ENCODE measurements at places on chromosomes 11 and 22.

- DNase-seq: no peak
Measured at GRCh38 chr11:73265853-73266645, 6.1 kb upstream of the P2RY6 start.

GRCh38 chr11:38461751-38462150 is 1863.7 kb upstream of the RAG2 start:
- DNase-seq: no peak

- no peak for DNase-seq
Measured at GRCh38 chr11:35845860-35846259, 98.0 kb upstream of the LDLRAD3 start.

DNA sequence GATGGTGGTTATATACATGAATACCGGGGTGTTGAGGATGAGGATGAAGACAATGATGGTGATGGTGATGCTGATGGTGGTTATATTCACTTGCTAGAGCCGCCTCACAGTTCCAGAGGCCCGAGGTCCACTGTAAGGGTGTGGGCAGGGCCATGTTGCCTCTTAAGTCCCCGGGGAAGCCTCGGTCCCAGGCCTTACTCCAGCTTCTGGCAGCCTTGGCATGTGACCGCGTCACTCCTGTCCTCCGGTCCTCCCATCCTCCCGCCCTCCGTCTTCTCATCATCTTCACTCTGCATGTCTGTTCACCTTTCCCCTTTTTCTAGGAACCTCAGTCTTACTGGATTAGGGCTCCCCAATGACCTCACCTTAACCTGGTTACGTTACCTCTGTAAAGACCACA is 54.6 kb downstream of the IGLL1 start:
- no peak for DNase-seq

DNA sequence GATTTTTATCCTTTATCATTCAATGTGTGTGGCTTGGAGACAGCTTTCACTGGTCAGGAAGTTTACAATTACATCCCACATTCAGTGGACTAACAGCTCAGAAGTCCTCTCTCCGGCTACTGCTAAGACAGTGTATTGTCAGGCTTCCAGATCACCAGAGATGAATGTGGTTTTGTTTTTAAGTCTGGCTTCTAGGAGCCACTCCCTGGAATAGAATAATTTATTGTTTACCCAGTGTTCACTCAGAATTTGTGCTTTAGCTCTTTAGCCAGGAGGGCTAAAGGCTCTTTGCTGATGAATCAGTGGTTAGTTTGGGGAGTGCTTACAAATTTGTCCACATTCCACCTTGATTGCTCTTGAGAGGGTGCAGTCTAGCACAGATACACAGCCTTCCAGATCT is 26.5 kb downstream of the TRIM77 start:
- no peak for DNase-seq

- DNase-seq: no peak
Measured at GRCh38 chr22:18035751-18036150, 11.4 kb upstream of the MICAL3 start.

GRCh38 chr11:75773595-75774353 is 5.2 kb downstream of the DGAT2 start:
- no peak for DNase-seq

DNA sequence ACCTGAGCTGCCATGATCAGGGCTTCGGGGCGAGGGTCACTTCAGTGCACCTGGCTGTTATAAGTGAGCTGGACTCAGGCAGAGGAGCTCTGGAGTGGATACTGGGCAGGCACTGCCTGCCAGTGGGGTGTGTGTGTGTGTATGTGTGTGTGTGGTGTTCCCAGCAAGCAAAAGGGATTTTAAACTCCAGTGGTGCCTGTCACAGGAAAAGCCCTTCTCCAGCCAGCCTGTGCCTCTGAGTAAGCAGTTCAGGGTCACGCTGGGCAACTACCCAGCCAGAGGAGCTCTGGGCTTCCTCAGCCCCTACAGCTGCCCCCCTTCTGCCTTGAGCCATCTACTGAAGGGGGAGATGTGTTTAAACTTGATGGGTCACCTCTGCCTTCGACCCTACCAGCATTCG is 109.0 kb downstream of the OSBP2 start:
- DNase-seq: no peak

DNA sequence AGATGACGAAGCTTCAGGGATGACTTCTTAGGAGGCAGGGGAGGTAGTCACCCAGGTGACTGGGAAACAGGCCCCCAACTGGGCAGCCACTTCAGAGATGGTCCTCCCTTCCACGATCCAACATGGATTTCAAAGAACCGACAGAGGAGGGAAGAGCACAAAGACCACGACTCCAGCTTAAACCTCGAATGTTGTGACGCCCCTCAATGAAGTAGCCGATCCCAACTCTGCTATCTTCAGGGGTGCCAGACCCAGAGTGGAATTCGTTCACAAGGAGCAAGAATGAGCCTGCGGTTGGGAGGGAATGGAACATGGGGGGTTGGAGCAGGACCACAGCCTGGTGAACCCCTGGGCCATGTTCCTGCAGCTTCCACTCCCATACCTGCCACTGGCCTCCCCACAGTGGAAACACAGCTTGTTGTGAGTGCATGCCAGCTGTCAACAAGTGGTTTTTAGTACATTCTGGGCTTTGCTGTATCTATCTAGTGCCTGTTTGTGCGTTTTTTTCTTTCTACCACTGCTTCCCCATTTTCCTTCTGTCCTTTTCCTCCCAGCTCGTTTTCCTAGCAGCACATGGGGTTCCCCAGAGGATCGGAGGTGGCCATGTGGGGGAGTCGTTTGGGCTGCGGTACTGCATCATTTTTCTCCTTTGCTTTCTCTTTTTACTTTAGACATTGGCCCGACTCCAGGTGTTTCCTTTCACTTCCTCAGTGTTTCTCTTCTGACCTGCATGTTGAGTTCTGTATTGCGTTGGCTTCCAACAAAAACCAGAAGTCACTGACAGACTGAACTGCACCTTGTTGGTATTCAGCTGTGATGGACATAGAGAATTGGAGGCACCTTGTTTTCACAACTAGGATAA is 65.8 kb downstream of the MORC2 start:
- DNase-seq: no peak

DNA sequence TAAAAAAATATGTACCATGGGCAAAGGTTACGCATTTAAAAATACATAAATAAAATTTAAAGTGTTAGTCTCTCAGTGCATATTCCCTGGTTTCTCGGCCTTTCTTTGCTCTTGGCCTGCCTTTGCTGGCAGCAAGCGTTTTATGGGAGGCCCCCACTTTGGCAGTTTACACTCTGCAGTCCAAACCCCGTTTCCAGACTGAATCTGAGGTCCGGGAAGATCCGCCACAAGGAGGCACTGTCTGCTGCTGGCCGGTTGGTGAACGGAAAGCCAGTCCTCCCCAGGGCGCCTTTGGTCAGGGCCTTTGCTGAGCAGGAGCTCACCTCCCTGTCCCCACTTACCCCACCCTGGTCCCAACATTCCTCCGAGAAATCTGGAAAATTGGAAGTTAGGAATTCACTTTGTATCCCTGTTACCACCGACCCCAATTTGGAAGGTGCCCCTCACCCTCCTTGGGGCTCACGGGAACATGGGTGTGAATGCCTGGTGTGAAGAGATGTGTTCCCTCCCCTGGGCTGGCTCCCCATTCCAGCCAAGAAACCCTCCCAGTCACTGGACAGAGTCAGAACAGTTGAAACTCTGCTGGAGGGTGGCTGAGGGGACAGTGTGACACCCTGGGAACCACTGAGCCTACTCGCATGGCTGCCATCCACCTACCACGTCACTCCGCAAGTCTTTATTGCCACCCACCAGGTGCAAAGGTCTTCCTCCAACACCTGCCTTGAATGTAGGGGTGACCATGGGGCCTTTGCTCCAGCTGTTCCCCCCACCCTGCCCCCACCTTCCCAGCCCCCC is 9.4 kb upstream of the SF1 start:
- DNase-seq: no peak

- no peak for DNase-seq
Measured at GRCh38 chr22:22878211-22878570, 9.4 kb upstream of the IGLL5 start.

DNA sequence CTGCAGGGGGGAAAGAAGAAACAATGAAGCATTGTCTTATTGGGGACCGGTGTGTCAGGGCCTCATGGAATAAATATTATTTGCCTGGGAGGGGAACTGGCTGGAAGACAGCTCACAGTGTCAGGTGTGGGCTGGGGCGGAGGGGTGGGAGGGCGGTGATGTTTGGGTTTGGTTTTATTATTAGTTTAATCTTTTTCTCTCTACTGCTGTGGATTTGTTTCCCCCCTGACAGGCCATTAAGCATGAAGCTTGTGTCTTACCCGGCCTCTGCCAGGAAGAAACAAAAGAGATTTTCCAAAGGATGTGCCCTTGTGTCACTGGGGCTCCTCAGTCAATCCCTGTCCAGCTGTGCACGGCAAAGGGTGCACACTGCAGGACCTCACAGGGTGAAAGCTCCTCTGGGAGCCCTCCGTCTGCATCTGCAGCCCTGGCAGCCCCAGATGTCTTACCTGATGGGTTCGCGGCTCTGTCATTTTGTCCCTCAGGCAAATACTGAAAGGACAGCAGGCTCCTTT is 203.1 kb upstream of the TMEM45B start:
- DNase-seq: no peak

- no peak for DNase-seq
Measured at GRCh38 chr11:10858439-10859325, 829 bp upstream of the ZBED5 start.

- peak; percentile 41 for DNase-seq
Measured at GRCh38 chr11:46889689-46890475, 28.5 kb downstream of the LRP4 start.

GRCh38 chr22:29128891-29129807 is 56.3 kb downstream of the KREMEN1 start:
- DNase-seq: no peak

DNA sequence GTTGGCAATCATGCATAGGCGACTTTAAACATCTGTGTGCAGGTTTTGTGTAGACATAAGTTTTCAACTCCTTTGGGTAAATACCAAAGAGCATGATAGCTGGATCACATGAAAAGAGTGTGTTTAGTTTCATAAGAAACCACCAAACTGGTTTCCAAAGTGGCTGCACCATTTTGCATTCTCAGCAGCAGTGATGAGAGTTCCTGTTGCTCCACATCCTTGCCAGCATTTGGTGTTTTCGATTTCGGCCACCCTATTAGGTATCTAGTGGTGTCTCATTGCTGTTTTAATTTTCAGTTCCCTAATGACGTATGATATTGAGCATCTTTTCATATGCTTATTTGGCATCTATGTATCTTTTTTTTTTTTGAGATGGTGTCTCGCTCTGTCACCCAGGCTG is 62.8 kb upstream of the CCND1 start:
- no peak for DNase-seq

DNA sequence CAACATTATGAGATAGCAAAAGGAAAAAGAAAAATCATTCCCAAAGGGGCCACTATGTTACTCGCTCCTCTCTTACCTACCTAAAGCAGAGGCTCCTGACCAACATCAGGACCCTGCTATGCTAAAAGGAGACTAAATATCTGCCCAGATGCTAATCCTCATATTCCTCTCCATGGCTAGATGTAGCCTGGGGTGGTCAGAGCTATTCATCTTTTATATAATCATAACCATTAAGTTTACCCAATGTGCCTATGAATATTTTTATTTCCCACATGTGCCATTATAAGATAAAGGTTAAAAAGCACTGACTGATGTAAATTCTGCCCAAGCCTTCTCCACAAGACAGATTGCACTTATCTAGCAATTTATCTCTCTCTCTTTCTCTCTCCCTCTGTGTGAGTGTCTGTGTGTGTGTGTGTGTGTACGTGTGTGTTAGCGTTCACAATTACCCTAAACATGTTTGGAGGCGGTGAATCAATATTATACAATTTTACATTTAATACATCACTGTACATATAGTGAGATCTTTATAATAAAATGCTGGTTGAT is 41.2 kb upstream of the ANO5 start:
- DNase-seq: no peak

GRCh38 chr11:66339686-66340483 is 3.7 kb upstream of the RIN1 start:
- DNase-seq: no peak

DNA sequence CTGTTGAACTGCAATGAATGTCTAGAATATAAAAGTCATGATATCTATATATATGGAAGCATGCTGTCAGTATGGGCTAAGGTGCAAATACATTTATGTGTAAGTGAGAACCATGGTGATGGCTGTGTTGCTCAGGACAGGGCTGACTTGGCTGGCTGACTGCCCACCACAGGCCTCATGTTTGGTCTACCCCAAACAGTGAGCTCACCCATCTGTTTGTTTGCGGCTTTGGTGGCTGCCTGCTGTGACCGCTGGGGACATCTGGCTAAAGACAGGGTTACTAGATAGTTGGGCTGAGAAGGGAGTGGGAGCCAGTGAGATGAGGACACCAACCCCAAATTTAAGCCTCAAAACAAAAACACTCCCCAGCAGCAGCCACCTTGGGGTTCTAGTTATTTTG is 6.3 kb downstream of the CD44 start:
- DNase-seq: no peak

DNA sequence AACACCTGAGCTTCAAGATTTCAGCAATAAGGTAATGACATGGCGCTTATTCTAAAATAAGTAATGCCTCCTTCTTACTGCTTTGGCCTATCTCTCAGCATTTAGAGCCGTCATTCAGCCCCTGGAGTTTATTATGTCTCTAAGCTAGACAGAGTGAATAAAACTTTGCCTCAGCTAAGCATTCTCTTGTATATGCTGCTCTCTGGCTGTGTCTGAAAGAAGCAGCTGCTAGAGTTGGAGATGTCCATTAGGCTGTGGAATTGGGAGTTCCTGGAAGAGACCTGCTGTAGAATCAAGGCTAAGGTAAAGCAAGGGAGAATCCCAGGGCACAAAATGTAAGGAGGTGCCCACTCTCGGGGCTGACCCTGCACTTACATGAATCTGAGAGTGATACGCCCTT is 35.5 kb upstream of the TTC12 start:
- no peak for DNase-seq

DNA sequence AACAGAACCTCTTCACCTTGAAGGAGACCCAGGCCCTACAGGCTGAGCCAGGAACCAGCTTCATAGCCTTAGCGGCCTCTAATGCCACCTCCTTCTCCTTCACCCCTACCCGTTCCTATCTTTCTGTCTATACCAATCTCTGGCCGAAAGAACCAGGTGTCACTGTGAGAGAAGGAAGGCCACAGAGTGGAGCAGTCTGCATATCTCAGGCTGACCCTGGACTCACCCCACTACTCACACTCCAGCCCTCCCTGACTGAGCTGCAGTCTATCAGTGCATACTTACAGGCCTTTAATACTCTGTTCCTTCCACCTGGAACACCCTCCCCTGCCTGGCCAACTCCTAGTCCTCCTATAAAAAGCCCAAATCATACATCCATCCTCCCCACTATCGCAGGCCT is 32.7 kb downstream of the ARAP1 start:
- DNase-seq: no peak

DNA sequence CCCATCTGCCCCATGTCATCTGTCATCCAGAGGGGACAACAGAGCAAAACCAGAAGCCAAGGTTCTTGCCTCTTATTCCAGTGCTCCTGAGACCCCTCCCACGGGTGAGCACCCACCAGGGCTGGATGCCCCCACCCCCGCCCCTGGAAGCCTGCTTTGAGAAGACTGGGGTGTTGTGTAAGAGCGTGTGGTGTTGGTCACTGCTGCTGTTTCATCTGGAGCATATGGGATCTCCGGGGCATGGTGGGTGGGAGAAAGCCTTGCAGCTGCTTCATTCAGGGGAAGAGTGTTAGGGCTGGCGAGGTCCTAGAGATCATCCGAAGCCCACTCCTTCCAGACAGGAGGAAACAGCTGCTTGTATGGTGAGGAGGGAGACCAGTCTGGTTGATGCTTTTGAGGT is 54.1 kb downstream of the CHRDL2 start:
- DNase-seq: no peak
